NCI-H187 treated with DMSO at 0.1 percent for 48 hours (cell line): ENCODE measurements at places on chromosomes 16 and 17.

GRCh38 chr17:64005734-64006167 is 7.6 kb downstream of the PRR29 start:
- DNase-seq, result no peak

DNA sequence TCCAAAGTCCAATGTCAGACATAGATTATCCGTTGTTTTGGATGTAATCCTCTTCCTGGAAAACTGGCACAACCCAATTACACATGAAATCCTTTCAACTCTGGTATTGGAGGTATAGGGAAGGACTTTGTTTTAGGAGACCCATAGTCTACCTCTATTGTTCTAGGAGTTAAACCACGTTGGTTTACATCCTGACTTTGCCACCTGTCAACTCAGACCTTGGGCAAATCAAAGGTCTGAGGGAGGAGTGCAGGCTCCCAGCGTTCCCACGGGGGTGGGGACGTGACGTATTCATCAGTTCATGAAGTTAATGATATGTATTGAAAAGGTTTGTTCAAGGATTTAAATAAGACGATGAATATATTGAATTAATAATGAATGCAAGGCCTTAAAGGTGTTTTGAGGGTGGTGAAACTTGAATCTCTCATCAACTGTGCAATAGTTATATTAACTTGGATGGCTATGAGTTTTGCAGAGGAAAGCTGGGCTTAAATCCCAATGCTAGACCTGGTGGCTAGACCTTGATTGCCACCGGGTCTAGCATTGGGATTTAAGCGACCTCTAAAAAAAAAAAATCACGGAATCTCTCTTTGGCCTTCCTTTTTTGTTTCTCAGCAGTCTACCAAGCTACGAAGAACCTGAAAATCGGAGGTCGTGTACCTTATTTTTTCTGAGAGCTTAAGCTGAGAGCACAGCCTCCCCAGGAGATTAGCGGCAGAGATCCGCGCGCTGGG is 744 bp upstream of the NF1 start:
- no peak for DNase-seq

- DNase-seq, result no peak
Measured at GRCh38 chr17:3433741-3434140, at the start of gene OR1E2. OR1E2 (minus strand) TSS chr17:3433841; CDS start chr17:3433841, 0 bp downstream.

DNA sequence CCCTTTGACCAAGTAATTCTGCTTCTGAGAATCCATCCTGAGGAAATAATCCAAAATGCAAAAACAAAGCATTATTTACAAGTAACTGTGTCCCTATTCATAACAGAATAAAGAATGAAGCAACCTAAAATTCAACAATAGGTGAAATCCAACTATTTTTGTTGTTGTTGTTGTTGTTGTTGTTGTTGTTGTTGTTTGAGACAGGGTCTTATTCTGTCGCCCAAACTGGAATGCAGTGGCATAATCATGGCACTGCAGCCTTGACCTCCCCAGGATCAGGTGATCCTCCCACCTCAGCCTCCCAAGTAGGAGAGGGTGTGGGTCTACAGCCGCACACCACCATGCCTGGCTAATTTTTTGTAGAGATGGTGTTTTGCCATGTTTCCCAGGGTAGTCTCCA is 75.9 kb upstream of the MTMR4 start:
- DNase-seq, result no peak

- DNase-seq, result no peak
Measured at GRCh38 chr17:68867759-68868516, 87.3 kb downstream of the ABCA8 start.

GRCh38 chr16:4200000-4200780 is 41.7 kb downstream of the SRL start:
- no peak for DNase-seq

DNA sequence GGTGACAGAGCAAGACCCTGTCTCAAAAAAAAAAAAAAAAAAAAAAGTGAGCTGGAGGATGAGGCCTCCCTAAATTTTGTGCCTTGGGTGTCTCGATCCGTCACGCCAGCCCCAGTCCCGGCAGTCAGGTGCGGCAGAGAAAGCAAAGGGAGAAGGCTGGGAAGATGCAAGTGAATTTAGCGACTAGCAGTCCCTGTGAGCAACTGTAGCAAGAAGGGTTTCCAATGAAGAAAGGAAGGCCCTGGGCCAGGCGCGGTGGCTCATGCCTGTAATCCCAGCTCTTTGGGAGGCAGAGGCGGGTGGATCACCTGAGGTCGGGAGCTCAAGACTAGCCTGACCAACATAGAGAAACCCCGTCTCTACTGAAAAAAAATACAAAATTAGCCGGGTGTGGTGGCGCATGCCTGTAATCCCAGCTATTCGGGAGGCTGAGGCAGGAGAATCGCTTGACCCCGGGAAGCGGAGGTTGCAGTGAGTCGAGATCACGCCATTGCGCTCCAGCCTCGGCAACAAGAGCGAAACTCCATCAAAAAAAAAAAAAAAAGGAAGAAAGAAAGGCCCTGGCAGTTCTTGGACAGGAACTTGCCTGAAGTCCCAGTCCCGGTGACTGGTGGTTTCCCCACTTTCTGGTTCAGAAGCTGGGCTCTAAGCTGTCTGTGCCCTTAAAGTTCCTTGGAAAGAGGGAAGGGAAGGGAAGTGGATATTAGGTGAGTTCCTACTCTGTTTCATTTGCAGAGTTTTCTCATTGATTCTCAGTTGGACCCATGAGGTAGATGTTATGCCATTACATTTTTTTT is 1.8 kb upstream of the QPRT start:
- DNase-seq, result no peak

GRCh38 chr16:2075631-2076030 is 27.8 kb downstream of the TSC2 start:
- no peak for DNase-seq

- DNase-seq, result no peak
Measured at GRCh38 chr17:55271958-55272710, 7.4 kb downstream of the HLF start.

DNA sequence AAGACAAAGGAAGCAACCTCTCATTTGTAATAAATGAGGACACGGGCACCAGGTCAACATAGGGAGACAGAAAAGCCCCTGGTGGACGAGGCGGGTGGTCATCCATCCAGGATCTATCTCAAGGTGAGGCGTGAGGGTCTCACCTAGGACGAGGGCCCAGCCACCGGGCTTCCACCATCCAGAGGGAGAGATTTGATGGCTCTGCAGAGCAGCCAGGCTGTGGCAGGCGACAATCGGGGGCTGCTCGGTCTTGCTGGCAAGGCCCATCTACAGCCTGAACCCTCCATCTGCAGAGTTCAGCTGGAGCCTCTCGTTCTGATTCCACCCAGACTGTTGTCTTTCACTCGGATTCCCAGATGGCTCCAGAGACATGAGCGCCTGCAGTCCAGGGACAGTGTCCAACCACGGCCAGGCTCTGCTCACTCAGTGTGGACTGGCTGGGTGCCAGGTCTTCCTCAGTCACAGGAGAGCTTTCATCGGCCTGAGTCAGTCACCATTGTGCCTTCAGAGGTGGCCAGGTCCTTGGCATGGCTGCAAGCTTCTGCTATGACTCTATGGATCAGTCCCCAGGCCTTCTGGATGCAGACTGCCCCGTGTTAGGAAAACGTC is 5.9 kb downstream of the LITAFD start:
- DNase-seq, result no peak

- DNase-seq, result no peak
Measured at GRCh38 chr17:58200024-58200633, 7.6 kb downstream of the EPX start.

- DNase-seq, result no peak
Measured at GRCh38 chr17:78842881-78843565, 2.4 kb upstream of the USP36 start.

DNA sequence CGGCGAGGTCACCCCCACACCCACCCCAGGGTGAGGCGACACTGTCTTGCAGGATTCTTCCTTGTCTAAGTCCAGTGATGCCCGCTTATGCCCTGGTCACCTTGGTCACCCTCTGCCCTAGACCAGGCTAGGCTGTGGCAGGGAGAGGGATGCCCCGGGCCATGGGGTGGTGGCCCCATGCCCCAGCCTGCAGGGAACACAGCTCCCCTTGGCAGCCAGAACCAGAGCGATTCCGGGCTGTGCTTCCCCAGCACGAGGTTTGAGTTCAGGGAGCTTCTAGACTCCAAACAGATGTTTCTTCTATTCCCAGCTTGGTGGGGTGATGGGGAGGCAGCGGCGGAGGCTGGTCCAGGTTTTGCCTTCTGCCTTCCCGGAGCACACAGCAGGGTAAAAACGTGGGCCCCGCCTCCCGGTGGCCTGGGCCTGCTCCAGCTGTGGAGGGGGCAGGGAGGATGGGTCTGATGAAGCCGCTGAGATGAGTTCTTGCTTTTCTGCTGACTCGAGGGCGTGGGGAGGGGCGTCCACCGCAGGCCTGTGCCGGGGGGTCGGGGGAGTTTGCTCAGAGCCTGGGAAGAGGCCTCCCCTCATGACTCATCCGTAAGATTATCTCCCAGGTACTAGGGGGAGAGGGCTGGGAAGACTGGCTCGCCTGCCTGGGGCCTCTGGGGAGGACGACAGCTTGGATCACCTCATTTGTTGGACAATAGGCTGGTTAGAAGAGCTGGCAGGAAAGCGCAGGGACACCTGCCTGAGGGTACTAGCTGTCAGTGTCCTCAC is 15.4 kb downstream of the SMTNL2 start:
- no peak for DNase-seq

DNA sequence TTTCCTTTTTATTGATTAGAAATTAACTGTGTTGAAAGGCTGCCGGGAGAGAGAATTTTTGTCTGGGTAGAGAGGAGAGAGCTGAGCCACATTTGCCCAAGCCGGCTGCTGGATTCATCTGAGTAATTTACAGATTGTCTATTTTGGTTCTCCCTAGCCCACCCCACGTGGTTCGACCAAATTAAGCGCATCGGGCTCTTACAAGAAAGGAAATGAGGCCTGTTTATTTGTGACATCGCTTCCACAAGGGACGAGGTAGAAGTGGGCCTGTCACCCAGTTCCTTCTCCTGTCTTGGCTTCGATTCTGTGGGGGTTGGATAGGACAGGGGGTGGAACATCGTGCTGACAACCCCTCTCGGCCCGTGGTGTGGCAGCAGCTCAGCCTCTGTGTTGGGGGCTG is 42.9 kb downstream of the SYT17 start:
- no peak for DNase-seq

GRCh38 chr16:58793366-58793765 is 59.2 kb upstream of the GOT2 start:
- no peak for DNase-seq

DNA sequence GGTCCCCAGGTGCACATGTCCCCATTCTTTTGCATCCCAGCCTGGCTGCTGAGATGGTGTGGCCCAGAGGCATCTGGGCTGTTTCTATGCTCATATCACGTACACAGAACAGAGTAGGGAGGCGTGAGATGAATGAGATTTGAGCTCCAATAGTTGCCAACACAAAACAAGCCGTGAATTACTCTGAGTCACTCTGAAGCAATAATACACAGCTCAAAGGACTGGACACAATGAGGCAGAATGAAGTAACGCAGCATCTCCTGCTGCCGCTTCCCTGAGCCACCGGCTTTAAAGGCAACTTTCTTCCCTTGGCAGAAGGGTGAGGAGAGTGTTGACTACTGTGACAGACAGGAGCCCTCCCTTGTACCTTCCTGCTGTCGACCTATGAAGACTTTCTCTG is 33.9 kb upstream of the CLEC18B start:
- no peak for DNase-seq

GRCh38 chr17:16975744-16976625 is 4.1 kb upstream of the TNFRSF13B start:
- no peak for DNase-seq

GRCh38 chr16:3149193-3149530 is 14.3 kb downstream of the ZNF213 start:
- no peak for DNase-seq

DNA sequence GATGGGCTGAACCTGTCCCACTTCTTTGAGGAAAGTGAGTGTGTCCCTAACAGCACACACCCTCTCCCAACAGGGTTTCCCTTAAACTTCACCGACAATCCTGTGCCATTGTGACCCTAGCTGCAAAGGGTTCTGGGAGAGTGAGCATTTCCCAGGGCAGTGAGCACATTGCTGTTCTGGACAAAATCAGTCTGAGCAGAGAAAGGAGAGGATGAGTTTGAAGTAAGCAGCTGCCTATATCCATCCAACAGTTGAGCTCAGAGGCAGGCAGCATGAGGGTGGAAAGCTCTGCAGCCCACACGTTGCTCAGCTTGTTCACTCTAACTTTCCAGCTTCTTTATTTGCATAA is 296.5 kb upstream of the MAF start:
- DNase-seq, result no peak

- DNase-seq, result no peak
Measured at GRCh38 chr17:32909787-32910369, 18.1 kb upstream of the TMEM98 start.

- no peak for DNase-seq
Measured at GRCh38 chr17:7114241-7114874, at the start of gene ASGR2. ASGR2 (minus strand) TSS chr17:7114822; CDS start chr17:7114240, 582 bp downstream.

DNA sequence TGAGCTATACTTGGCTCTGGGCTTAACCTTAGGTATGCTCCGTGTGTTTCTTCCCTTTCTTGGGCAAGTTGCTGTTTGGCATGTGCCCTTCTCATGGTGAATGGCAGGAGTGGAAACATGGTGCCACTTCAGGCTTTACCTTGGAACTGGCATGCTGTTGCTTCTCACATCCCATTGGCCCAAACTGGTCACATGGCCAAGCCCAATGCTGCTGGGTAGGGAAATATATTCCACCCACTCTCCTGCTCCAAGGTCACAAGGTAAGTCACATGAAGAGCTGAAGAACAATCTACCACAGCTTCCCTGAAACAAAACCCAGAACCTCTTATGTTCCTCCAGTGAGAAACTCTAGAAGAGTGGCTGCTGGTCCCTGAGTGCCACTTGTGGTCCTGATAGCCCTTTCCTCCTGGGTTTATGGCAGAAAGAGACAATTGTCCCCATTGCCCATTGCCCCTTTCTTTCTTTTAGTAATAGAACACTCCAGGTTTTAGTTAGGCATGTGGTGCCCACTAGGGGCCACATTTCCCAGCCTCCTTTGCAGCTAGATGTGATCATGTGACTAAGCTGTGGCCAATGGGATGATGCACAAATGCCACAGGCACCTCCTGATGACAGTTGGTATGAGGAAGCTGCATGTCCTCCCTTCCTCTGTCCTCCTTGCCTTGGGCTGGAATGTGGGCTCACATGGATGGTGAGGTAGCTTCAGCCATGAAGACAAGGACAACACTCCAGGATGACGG is 50.3 kb downstream of the MEOX1 start:
- DNase-seq, result no peak

GRCh38 chr17:42783062-42783790 is 2.8 kb downstream of the WNK4 start:
- no peak for DNase-seq

- no peak for DNase-seq
Measured at GRCh38 chr17:10149573-10150399, 48.6 kb downstream of the GAS7 start.

- no peak for DNase-seq
Measured at GRCh38 chr16:67184995-67185650, 1.4 kb upstream of the MATCAP1 start.

GRCh38 chr17:83146347-83146746 is 66.9 kb downstream of the METRNL start:
- DNase-seq, result no peak

DNA sequence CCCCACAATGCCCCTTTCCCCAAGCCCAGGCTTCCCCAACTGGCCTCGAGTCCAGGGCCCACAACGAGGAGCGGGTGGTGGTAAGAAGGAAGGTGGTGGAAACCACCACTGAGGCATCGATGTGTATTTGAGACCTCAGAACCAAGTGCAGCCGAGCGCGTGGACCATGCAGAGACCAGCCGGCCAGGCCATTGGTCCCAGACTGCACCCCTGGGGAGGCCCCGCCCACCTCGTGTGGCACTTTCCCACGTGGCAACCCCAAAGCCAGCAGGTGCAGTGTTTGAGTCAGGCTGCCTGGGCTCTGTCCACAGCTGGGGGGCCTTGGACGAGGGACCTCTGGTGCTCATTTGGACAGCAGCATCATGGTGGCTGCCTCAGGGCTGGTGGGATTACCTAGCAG is 28.1 kb upstream of the BAHCC1 start:
- no peak for DNase-seq

GRCh38 chr16:85138073-85138824 is 26.0 kb upstream of the CIBAR2 start:
- DNase-seq, result no peak
